AG08395 (cell line): ENCODE measurements at places on chromosomes 7 and 10.

GRCh38 chr10:71084818-71085126 lies 127.6 kb upstream of the UNC5B start:
- DNase-seq: no peak

- DNase-seq: peak; percentile 46
These were observed 126.9 kb upstream of the KLF6 start for GRCh38 chr10:3911713-3912442.

DNA sequence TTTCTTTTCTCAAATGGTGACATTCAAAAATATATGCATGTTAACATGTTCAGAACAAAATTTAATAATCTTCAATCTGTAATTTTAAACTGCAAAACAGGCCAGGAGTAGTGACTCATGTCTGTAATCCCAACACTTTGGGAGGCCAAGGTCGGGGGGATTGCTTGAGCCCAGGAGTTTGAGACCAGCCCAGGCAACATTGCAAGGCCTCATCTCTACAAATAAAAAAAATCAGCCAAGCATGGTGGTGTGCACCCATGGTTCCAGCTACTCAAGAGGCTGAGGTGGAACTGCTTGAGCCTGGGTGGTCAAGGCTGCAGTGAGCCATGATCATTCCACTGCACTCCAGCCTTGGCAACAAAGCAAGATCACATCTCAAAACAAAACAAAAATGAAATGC lies 394.3 kb downstream of the PARD3 start:
- no peak for DNase-seq

DNA sequence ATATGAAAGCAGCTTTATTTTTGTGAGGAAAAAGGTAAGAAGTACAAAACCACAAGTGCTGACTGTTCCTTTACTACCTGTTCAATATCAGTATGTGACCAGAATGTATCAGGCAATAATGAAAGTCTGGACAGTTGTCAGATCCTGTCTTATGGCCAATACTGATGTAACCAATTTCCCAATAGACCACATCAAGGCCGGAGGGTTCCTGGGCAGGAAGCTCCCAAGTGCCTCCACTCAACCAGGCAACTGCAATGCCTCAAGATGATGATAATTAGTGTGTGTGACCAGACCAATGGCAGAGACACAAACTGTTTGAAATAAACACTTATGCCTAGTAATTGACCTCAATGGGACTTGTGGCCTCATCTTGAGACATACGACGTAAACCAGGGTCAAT lies 149.4 kb upstream of the ASAH2 start:
- no peak for DNase-seq

DNA sequence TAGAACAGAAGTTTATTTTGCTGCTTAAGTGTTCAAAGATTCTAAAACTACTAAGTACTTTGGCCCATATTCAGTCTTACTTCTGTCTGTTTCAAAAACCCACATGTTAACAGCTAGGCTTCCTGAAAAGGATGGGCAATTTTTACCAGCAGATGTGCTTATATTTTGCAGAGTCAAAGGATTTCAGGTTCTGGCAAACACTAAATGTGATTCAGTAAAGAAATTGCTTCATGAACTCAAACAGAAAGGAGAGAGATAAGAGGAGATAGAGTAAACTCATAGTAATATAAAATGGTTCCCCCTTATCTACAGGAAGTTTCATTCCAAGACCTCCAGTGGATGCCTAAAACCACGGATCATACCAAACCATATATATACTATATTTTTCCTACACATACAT lies 248.5 kb downstream of the AGMO start:
- DNase-seq: no peak

- no peak for DNase-seq
These were observed 18.9 kb downstream of the ANLN start for GRCh38 chr7:36408589-36408988.

GRCh38 chr10:614139-614711 lies 75.2 kb downstream of the DIP2C start:
- DNase-seq: no peak

DNA sequence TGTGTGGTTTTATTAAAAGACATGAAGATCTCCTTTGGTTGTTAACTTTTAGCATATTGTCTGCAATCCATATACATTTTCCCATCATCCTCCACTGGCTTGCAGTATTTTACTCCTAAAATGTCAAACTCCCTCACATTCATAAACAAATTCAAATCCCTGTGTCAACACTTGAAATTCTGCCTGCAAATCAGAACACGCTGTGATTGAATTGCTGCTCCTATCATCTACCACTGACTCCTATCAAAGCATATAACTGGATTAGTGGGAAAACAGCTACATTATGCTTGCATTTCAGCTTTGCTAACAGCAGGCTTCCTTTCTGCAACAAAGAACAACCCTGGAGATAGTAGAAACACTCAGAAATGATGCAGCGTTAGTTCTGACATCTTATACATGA lies 281.8 kb upstream of the HGF start:
- no peak for DNase-seq

DNA sequence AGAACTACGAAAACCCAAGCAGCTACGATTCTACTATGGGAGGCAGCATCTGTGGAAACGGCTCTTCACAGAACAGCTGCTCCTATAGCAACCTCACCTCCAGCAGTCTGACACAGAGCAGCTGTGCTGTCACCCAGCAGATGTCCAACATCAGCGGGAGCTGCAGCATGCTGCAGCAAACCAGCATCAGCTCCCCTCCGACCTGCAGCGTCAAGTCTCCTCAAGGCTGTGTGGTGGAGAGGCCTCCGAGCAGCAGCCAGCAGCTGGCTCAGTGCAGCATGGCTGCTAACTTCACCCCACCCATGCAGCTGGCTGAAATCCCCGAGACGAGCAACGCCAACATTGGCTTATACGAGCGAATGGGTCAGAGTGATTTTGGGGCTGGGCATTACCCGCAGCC lies 81.6 kb upstream of the SAMD8 start:
- DNase-seq: no peak

DNA sequence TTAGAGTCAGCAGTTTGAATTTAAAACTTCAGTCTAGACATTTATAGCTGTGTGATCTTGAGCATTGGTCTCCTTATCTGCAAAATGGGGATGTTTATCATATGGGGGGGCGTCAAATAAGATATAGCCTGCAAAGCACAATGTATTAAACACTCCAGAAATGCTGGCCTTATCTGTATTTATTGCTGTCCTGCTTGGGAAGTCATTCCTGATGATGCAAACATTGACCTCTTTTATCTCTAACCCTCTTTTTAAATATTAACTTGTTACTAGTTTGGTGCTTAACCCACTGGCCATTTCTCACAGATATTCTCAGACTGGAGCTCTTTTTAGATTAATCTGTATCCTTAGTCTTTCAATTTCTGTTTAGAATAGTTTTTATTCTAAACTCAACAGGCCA lies 13.2 kb downstream of the MRPS33 start:
- DNase-seq: no peak

- DNase-seq: no peak
These were observed 979.3 kb upstream of the CELF2 start for GRCh38 chr10:10038348-10038747.

DNA sequence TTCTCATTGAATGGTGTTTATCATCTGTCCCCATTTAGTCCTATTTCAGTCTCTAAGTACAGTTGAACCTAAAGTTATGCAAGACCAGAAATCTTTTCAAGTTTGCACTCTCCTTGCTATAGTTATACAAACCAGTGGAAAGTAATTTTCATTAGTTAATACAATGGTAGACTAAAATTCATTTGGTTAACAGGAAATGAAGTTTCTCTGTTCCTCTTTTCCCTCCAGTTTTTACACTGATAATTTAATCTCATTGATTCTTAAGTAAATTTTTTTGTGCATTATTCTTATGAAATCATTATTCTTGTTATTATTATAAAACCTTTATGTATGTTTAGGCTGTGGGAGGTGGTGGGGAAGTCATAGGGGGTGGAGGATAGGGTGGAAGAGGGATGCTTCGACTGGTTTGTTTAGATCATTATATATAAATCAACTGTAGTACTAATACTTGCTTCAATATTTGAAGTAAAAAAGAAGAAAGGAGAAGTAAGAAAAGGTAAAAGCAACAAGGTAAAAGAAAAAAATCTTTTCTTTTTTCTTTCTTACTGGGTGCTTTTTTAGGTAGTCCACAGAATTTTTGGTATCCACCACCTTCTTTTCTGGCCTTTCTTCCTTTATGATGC lies 104.1 kb downstream of the GPR85 start:
- DNase-seq: no peak

DNA sequence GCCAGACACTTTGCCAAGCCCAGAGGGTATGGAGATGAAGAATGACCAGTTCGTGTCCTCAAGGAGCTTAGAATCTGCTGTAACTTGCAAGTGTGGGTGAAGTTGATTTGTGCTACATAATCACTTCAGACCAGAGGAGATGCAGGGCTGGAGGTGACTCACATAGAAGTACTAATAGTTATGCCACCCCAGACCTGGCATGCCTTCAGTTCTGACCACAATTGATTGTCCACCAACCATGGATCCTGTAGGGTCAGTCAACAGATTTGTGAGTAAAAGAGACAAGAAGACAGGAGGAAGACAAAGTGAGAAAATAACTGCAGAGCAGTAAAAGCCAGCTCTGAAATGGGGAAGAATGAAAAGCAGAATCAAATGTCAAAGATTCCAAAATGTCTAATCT lies 51.2 kb upstream of the BMPER start:
- DNase-seq: peak; percentile 76

- no peak for DNase-seq
These were observed 49.5 kb downstream of the VSTM2A start for GRCh38 chr7:54591404-54592386.

DNA sequence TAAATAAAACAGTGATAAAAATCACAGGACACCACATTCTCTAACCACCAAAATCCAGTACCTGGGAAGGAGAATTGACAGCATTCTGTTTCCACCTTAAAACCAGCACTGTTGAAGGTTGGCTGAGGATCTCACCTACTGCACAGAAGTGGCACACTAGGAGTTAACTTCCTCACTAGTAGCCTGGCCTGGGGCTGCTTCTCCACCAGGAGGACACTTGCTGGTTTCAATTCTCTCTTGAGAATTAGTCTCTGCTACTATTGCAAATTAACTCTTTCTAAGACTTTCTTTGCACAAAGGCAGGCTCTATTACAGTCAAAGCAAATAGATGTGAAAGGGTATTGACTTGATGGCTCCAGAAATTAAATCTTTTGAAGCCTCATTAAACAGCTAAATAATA lies 2.3 kb upstream of the CTTNBP2 start:
- DNase-seq: no peak

GRCh38 chr7:114085592-114086501 lies 167.0 kb upstream of the PPP1R3A start:
- peak; percentile 71 for DNase-seq

DNA sequence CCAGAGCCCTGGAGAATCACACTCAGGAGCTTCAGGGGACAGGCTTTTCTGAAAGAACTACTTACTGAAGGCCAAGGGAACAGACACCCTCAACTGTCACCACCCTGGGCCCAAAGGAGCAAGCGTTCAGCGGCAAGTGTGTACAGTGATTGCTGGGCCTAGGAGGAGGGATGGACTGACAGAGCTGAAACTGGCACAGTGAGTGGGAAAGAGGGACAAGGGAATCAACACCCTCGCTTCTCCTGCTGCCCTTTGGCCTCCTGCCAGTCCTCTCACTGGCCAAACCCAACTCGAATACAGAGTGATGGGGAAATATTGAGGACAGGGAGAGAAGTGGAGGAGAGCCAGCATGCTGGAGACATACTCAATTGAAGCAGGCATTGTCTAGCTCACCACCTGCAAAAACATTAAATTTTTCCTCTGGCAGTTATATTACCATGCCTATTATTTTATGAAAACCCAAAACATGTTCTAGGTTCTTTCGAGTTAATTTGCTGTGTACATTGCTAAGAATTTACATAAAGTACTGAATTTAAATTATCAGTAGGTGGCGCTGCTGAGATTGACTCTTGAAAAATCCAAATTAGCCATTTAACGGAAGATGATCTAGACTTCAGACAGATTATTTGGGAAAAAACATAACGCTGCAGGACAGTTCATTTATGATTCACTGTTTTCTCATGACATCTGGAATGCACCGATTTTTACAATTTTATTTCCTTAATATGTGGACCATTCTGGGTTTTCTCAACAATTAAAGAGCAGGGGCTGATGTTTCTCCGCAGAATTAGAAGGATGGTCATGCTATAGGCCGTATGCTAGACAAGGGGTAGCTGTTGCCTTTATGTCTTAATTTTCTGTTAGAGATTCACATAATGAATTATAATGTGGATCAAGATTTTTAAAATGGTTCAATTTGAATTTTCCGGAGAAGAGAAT lies 14.7 kb upstream of the TMEM236 start:
- peak; percentile 60 for DNase-seq

DNA sequence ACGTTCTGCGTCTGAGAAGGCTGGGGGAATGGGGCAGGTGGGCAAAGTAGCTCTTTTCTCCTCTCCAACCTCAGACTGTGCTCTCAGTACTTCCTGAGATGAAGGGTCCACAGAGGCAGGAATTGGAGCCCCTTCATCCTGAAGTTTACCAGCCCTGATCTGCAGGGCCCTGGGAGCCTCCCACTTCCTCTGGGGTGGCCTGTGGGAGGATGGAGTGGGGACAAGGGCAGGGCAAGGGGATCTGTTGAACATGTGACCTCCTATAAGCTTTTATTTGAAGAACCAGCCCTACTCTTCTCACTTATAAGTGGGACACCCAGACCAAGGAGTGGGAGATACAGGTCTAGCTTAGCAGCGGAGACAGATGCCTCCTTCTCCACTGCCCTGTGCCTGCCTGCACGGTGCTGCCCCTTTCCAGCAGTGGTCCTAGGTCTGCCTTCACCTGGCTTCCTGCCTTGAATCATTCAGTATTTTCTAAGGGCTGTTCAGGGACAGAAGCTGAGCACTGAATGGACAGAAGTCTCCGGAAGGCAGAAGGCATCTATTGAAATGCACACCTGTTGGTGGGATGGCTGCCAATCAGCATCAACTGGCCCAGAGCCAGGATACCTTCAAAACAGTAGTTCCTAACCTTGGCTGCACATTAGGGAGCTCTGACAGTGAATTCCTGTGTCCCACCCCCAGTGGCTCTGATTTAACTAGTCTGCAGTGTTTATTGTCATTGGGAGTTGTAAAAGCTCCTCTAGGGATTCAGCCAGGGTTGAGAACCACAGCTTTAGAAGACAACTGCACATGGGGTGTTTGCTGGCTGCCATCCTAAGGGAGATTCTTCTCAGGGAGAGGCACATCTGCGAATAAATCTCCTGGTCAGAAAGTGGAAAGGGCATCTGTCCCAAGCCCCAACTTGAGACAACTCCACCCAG lies 2.7 kb upstream of the ARHGAP22 start:
- peak; percentile 15 for DNase-seq

DNA sequence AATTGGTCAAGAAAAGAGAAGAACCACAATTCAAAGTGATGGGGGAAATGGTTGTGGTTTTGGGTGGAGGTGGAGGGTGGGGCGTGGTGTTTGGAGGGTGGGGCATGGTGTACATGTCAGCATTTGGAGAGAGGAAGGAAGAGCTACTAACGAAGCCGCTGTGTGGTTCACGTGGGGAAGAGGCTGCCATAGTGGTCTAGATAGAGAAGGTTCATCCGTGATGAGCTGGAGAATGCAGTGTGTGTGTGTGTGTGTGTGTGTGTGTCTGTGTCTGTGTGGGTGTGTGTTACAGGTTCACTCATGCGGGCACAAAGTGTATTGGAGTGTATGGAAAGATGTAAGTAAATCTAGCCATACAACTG lies 6.1 kb upstream of the VCL start:
- no peak for DNase-seq
